ENCODE measurements at places on chromosomes 1 and 21.

GRCh38 chr1:20348326-20348915, 57.7 kb downstream of the VWA5B1 start:
- no peak for DNase-seq

DNA sequence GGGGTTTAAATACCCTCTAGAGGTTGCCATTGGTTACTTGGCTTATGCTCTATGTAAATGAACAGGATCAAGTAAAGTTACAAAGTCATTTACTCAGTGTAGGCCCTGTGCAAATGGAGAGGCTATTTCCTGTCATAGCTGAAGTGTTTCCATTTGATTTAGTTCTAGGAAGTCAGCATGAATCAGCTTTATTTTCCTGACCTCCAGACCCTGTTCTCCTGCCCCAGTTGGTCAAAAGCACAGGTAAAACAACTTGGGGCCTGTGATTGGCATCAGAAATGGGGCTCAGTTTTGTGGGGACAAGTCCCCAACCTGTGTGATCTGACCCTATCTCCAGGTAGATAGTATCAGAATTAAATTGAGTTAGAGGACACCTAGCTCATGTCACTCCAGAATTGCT, 239.9 kb downstream of the HHAT start:
- DNase-seq, result no peak

GRCh38 chr1:177913762-177914540, 55.9 kb downstream of the SEC16B start:
- no peak for DNase-seq

- DNase-seq, result no peak
These were observed 21.3 kb downstream of the PDE4B start for GRCh38 chr1:65813956-65814355.

- no peak for DNase-seq
These were observed 20.1 kb downstream of the LBR start for GRCh38 chr1:225407755-225408154.

DNA sequence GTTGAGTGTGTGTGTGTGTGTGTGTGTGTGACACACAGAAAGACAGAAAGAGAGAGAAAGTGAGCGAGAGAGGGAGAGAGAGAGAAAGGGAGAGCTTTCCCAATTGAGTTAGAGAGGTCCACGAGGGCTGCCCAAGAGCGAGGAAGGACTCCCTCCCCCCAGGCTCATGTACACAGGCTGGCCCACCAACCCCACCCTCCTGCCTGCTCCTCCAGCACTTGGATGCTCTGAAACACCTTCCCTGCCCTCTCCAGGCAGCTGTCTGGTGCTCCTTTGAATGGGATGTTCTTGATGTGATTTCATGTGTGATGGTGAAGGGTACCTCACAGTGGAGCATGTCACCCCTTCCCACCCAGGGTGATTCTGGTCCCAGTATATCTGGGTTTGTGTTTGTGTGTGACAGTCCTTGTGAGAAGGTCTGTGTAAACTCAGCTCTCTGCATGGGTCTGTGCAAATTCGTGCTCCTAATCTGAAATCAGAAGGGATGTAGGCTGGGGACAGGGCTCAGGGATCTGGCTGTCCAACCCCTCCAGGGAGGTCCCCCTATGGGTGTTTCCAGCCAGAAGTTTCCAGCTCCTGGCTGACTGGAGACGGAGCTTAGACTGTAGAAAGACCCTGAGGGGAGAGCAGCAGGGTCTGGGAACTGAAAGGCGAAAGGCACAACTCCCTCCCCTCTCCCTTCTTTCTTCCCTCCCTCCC, 6.8 kb upstream of the PEAR1 start:
- no peak for DNase-seq

- DNase-seq, result peak; percentile 48
These were observed 28.0 kb upstream of the H3-3A start for GRCh38 chr1:226034482-226034881.

DNA sequence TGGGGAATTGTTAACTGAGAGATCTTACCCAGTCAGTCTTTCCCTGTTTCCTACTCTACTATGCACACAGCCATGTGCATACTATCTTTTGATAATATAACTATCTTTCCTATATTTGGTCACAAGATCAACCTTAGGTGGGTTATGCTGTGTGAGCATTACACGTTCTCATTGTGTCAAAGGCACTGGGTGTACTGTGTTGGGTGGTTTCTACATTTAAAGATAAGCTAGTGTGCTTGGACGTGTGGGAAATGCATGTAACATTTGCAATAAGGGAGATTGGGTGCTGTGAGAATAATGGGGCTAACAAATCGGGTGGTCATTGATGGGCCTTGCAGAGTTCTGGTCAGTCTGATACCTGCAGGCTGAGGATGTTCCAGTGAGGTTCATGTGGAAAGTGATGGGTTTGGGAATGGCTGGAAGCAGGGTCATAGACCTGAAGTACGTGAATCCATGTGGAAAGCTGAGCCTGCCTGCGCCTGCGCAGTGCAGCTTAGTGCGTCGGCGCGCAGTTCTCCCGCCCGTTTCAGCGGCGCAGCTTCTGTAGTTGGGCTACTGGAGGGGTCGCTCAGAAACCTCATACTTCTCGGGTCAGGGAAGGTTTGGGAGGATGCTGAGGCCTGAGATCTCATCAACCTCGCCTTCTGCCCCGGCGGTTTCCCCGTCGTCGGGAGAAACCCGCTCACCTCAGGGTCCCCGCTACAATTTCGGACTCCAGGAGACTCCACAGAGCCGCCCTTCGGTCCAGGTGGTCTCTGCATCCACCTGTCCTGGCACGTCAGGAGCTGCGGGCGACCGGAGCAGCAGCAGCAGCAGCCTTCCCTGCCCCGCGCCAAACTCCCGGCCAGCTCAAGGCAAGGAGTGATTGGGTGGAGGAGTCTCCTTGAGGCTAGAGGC, at the start of gene MSH4:
TSS of gene MSH4 (plus strand) at position 507 of the 897 bp plus-strand sequence. CDS start at position 611, 104 bp downstream.
- no peak for DNase-seq

DNA sequence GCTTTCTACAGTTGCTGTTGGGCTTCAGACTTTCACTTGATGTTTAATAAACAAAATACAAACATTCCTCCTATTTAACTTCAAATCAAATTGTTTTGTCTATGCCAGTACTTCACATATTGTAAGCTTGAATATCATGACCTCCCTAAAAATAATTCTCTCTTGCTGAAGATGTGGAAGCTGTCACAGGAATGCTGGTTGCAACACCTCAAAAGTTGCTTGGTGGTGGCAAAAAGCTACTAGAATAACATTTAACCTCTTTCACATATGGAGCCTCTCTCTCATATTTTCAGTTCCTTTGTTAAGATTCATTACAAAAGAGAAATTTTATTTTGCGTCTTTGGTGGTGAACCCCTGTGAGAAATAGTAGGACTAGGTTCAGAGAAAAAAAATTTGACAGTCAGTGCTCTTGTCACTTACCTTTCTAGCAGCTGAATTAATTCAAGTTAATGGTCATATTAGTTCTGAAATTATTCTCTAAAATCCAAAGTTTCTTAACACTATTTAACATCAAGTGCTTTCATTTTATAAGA, 25.5 kb upstream of the F13B start:
- DNase-seq, result no peak

- no peak for DNase-seq
These were observed 16.9 kb upstream of the QSOX1 start for GRCh38 chr1:180137776-180138175.

DNA sequence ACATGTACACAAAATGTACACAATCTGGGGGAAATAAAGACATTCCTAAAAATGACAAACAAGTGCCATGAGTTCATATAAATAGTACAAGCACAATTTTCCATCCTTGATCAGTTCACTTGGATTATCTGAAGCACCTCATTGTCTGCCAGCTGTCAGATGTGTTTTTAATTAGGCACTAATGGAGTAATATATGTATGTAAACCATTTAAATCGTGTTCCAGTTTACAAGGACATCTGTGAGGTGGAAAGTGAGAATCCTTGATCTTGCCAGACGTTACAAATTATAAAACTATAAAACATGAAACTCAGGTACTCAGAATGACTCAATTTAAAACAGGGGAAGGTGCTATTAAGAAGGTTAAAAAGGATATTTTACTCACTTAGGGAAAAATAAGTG, 1312.2 kb downstream of the PLA2G4A start:
- no peak for DNase-seq

DNA sequence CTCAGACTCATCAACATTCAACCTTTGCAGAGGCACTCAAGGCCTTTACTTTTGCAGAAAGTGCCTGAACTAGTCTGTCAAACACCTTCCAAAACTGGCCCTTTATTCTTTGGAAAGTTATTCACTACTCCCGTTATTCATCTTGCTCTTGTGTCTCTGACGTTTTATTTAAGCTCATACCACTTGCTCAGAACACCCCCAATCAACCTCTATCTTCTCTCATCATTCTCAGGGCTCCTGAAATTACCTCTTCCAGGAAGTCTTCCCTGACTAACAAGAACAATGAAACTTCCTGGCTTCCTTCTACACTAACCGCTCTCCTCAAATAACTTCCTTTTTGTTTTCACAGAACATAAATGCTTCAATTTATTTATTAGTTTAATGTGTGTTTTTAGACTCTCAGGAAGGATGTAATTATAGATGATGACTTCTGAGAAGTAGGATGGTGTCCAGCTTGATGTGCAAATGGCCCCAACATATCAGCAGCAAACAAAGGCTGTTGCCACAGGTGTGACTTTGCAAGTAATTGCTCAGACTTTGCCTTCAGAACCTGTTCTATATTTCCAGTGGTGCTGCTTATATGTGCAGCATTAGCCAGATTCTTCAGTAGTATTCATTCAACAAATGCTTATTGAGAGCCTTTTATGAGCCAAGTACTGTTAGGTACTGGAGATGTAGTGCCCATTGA, 22.8 kb upstream of the BATF3 start:
- no peak for DNase-seq

DNA sequence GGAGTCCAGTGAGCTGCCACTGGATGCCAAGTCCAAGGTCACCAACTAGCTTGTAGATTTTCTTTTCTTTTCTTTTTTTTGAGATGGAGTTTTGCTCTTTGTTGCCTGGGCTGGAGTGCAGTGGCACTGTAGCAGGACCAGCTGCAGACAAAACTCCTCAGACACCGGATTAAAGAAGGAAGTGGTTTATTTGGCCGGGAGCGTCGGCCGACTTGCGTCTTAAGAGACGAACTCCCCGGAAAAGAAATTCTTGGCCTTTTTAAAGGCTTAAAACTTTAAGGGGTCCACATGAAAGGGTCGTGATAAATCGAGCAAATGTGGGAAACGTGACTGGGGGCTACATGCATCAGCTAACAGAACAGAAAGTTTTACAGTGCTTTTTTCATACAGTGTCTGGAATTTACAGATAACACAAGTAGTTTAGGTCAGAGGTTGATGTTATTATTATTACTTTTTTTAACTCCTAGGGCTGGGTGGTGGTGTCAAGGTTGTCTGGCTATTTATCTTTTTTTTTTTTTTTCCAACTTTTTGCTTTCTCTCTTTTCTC, 36.4 kb upstream of the CFAP126 start:
- DNase-seq, result no peak

- no peak for DNase-seq
These were observed 65.0 kb upstream of the FAM20B start for GRCh38 chr1:178960482-178961240.

DNA sequence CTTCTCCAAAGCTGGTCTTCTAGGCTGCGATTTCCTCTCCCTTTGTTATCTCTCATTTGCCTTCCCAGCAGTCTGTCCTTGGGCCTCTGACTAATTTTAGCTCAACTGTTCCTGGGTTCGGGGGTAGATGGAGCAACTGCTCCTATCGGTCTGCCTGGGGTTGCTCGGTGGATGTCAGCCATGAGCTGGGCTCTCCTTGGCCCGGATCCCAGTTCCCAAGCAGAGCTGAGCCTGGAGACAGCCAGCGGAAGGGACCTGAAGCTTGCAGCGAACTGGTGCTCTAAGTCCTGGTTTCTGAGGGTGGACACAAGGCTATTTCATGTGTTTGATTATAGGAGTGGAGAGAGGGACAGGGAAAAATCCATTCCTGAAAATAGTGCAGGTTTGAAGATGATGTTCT, 423.0 kb downstream of the RPS6KC1 start:
- no peak for DNase-seq

GRCh38 chr1:8027748-8028570, 1.9 kb upstream of the ERRFI1 start:
- DNase-seq, result no peak

GRCh38 chr1:75615613-75616435, 4.9 kb upstream of the SLC44A5 start:
- DNase-seq, result no peak

GRCh38 chr1:98422816-98423215, 238.7 kb upstream of the SNX7 start:
- DNase-seq, result no peak

- DNase-seq, result peak; percentile 73
These were observed 215.3 kb downstream of the SDCCAG8 start for GRCh38 chr1:243471026-243471685.

- DNase-seq, result peak; percentile 17
These were observed 951 bp downstream of the SYDE2 start for GRCh38 chr1:85199667-85200462.

- DNase-seq, result peak; percentile 52
These were observed 50.8 kb downstream of the CAPN9 start for GRCh38 chr1:230797942-230798365.

- no peak for DNase-seq
These were observed 7.1 kb downstream of the BLACAT1 start for GRCh38 chr1:205448540-205449253.

DNA sequence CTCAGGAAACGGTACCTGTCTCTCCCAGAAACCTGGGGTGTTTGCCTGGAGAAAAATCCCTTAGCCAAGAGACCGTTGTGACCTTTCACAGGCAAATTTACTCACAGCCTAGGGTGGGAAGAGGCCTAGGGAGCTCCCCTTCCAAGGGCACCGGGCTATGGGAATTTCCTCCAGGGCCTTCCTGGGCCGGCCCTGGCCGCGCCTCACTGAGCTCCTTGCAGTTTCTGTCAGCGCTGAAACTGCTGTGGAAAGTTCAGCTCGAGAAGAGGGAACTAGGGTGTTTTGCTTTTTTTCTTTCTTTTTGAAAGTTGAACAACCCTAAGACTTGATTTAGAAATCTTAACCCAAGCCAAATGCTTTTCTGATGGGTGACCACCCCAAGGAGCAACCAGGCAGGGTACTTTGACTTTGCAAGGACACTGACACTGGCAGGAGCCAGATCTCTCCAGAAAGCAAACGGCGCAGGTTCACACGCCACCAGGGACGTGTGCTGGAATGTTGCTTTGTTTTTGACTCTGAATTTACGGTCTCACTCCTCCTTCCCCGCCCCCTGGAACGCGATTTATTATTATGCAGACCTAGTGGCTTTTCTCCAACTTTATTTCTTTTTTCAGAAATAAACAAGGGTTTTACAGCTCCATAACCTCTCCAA, 229.6 kb upstream of the JUN start:
- DNase-seq, result no peak

- no peak for DNase-seq
These were observed 4.8 kb downstream of the RUNX3 start for GRCh38 chr1:24925082-24925779.

Data from C1 segment of cervical spinal cord (tissue), 14 donors.